Aortic smooth muscle cell (primary cell): ENCODE measurements at places on chromosomes 11 and 22. TPM values are rescaled to one million over a fixed set of nuclear protein-coding genes. Genes with fewer than 3 reads are reported as not detected.

LRRC75B gene
- 2.2 and 3.0 TPM in 2 replicates for total RNA-seq

CCDC73 gene
- total RNA-seq = not detected in 2 replicates

RNF141 gene
- total RNA-seq = 62.4 and 68.6 TPM in 2 replicates

NAA40 gene
- total RNA-seq = 8.6 and 9.7 TPM in 2 replicates

KCNK7 gene
- 0.06 and 0.13 TPM in 2 replicates for total RNA-seq

ASPHD2 gene
- total RNA-seq = 1.8 TPM in 2 replicates

OR51V1 gene
- not detected in 2 replicates for total RNA-seq
